ENCODE measurements at places on chromosomes 3 and 15.

GRCh38 chr3:20015525-20015924, 3.5 kb upstream of the PP2D1 start:
- DNase-seq = no peak

DNA sequence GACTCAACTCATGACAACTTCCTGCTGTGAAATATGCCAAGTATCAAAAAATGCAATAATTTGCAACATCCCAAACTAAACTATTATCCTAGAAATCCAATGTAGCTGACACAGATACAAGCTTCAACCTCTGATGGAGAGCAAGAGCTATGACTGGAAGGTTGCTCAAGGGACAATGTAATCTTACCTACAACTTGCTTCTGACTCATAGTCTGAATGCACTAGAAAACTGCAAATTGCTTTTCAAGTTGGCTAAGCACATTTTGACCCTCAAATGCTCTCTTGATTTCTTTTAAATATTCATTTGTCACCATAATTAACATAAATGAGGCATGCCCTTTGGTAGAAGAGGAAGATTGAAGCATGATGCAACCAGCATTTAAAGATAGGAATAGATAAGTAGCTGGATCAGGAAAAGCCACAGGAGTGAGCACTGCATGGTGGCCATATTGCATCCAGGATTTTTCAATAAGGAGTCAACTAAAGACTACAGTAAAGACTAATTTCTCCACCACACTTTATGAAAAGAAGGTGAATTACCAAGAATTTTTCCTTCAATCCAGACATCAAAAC, 630.8 kb upstream of the GBE1 start:
- no peak for DNase-seq

- DNase-seq = no peak
Observed at GRCh38 chr3:40523781-40524180, 979 bp upstream of the ZNF621 start.

GRCh38 chr3:141240687-141241615, 9.3 kb downstream of the PXYLP1 start:
- DNase-seq = no peak

DNA sequence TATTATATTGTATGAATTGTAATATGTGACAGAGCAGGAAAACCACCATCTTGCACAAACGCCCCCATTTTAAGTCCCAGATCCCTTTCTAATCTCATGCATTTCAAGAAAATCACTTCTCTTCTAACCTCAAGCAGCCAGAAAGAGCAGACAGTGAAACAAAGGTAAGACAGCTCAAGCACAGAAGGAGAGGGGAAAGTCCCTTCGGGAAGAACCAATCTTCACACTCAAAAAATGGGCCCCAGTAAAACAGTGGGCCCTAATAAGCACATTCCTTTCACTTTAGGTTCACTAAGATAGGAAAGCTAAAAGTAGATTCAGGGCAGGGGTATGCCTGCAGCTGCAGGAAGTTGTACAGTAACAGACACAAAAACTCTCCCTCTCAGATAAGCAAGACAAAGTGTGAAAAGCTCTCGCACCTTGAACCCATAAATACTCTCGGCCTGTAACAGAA, 1268.7 kb downstream of the SI start:
- no peak for DNase-seq

GRCh38 chr15:98548139-98548971, 100.0 kb upstream of the IGF1R start:
- peak; percentile 56 for DNase-seq

- peak; percentile 67 for DNase-seq
Observed at GRCh38 chr3:37974121-37975083, 16.2 kb upstream of the VILL start.

GRCh38 chr15:38553071-38553470, 11.5 kb downstream of the RASGRP1 start:
- no peak for DNase-seq

DNA sequence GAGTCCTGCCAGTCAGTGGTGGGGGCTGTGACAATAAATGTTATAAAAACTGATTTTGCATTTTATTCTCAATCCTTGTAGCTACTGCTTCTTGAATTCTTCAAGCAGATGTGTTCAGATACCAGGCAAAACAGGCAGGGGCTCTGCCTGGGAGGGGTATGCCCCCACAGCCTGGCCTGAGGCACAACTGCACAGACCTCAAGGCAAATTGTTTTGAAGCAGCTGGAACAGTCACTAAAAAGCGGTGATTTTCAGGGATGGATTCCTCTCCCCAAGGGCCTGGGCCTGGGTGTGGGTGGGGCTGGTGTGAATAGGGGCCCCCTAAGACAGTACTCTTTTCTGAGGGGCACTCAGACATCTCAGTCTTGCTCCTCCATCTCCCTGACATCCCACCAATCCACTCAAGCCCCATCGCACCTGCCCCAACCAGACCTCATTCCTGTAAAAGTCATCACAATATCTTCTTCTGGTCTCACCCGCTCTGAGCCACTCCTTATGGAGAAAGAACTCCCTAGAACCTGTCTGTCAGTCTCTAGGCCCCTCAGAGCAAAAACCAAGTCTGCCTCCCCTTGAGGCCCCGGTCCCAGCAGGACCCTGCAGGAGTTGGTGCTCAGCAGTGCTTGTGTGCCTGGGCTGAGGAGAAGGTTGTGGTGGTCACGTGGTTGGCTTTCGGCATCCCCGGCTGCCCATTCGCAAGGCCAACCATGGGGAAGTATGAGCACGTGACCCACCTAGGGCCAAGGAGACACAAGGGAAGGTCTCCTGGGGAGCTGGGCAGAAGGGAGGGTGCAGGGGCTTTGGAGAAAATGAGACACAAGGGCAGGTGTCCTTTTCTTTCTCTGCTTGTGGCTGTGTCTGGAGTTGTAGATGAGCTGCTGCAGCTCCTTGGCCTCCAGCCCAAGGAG, 2.9 kb upstream of the PSTPIP1 start:
- no peak for DNase-seq

GRCh38 chr3:193780397-193780796, 187.4 kb downstream of the OPA1 start:
- no peak for DNase-seq

DNA sequence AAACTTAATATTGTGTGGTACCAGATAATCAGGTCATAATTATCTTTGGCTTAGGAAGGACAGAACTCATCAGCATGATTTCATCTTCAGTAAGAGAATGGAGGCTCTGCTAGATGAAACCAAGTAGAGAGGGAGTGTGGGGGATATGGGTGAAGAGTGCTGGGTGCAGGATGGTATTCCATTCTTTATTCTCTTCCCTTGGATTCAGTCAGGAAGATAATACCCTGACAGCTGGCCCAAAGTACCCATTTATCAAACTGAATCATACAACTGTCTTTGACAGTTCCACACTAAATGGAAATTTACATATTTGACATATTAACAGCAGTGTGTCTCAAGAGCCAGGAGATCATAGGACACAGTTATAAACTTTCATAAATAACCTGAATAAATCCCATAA, 44.7 kb downstream of the GOLIM4 start:
- DNase-seq = no peak

- no peak for DNase-seq
Observed at GRCh38 chr3:161630794-161631193, 134.2 kb downstream of the OTOL1 start.

DNA sequence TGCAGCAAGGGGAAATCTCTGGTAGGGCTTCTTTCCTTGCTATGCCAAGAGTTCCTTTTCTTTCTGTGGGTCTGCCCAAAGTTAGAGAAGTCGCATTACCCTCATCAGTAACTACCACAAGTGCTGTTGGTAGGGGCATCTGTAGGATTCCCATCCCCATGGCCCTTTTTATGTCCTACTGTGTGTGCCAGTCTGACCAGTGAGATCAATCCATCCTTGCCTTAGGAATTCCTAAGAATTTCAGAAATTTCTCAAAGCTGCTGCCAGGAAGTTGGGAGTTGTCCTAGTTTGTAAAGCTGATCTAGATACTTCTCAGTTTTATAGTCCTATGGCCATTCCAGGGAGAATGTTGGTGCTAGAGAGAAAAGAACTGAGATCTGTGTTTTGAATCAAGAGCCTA, 36.5 kb downstream of the SH3GL3 start:
- DNase-seq = no peak

GRCh38 chr3:178500631-178501030, 35.6 kb upstream of the KCNMB2 start:
- no peak for DNase-seq

GRCh38 chr3:142086581-142087090, 62.7 kb downstream of the TFDP2 start:
- DNase-seq = no peak

- DNase-seq = no peak
Observed at GRCh38 chr15:94526071-94526689, 294.8 kb downstream of the MCTP2 start.

DNA sequence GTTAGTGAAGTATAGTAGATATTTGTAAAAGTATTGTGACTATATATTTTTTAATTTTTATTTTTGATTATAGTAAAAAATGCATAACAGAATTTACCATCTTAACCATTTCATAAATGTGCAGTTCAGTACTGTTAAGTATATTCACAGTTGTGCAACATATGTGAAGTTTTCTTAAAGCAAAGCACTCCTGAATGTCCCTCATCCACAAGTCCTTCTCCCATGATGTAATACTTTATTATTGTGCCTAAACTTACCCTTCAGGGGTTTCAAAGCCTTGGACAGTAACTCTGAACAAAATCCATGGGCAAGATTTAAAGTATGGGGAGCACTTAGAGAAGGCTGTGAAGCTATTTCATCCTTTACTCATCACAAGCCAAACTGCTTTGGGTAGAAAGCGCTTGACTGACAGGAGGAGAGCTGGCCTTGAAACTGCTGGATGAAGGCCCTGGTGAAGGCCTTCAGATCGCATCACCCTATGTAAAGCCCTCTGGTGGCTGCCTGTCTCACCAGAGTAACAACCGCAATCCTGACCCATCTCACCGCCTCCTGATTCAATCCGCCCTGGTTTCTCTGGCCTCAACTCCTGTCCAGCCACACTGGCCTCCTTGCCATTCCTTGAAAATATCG, 28.0 kb downstream of the LSM3 start:
- no peak for DNase-seq

- no peak for DNase-seq
Observed at GRCh38 chr3:126337980-126338651, 19.1 kb downstream of the KLF15 start.

GRCh38 chr3:18405141-18405540, 20.0 kb downstream of the SATB1 start:
- DNase-seq = no peak

- DNase-seq = no peak
Observed at GRCh38 chr15:51982770-51983103, 11.2 kb upstream of the LEO1 start.

- DNase-seq = no peak
Observed at GRCh38 chr15:63194880-63195568, 5.6 kb downstream of the RAB8B start.

GRCh38 chr3:53380306-53380705, 33.0 kb upstream of the DCP1A start:
- DNase-seq = no peak

GRCh38 chr15:86905625-86906256, 826.1 kb downstream of the AGBL1 start:
- no peak for DNase-seq

DNA sequence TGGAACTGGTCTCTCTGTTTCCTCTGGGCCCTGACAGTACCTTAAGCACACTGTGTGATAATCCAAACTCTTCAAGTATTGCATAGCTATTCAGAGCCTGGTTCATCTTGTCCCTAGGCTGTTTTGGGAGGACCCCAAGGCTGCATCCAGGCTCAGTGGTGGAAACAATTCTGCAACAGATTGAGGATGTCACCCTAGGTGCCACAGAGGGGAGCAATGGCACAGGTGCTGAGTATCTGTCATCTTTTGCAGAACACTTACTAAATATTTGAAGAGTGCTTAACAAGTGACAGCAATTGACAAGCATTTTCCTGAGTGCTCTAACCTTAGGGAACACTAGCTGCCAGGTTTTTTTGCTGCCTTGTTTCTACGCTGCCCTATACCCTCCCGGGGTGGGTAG, 27.8 kb downstream of the STARD5 start:
- no peak for DNase-seq

DNA sequence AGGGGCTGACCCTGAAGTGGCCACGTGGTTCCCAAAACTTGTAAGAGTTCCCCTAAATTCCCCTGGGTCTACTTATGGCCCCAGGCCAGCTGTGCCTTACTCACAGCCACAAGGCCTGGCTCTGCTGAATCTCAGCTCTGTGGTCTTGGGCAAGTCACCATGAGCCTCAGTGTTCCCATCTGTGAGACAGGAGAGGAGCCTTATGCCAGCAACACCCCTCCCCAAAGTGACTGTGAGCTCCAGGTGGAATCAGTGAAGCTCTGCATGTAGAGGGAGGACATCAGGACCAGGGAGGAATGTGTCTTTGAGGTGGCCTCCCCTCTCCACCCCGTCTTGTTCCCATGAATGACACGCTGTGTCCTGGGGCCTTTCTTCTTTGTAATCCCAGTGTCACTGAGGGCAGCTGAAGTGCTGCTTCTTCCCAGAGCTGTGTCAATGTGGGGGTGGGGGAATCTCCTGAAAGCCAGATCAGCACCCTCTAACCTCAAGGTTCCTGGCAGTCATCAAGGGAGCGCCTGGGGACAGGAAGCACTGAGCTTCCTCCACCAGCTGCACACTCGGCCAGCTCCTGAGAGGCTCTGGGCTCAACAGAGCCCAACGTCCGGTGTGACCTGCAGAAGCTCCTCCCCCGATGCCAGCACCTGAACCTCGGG, 258.9 kb downstream of the UACA start:
- DNase-seq = no peak

DNA sequence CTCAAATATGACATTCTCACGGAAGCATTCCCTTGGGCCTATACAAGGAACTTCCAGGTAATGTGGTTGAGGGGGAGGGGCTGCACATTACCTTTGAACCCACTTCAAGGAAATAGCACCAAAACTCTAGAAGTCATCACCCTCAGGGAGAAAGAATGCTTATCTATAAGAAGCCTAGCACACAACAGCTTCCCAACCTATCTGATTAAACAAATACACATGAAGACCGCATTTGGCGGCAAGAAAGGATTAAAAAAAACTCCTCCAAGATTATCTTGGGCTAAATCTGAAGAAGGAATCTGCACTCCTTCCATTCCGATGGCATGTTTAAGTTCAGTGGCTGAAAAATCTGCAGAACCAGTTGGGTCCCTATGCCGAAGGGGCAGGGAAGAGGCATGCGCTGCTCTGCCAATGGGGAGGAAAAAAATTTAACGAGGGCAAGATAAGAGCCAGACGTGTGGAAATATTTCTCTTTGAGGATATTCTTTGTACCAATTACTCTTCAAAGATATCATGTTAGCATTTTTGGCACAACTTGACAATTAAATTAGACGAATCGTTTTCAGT, 82.0 kb upstream of the WNT5A start:
- DNase-seq = no peak

GRCh38 chr15:28931828-28932227, 46.1 kb downstream of the APBA2 start:
- no peak for DNase-seq

- DNase-seq = no peak
Observed at GRCh38 chr3:194985031-194985578, 285.9 kb downstream of the XXYLT1 start.

- no peak for DNase-seq
Observed at GRCh38 chr15:98787936-98788757, 139.8 kb downstream of the IGF1R start.

- DNase-seq = no peak
Observed at GRCh38 chr3:107797586-107797985, 274.8 kb downstream of the BBX start.

Data from stimulated activated CD4-positive, alpha-beta T cell treated with anti-CD3 and anti-CD28 coated beads, Interleukin-4, amount 100 ng/mL, for 1 hour (primary cell).